BE2C (cell line): ENCODE measurements at places on chromosomes 3 and 15.

DNA sequence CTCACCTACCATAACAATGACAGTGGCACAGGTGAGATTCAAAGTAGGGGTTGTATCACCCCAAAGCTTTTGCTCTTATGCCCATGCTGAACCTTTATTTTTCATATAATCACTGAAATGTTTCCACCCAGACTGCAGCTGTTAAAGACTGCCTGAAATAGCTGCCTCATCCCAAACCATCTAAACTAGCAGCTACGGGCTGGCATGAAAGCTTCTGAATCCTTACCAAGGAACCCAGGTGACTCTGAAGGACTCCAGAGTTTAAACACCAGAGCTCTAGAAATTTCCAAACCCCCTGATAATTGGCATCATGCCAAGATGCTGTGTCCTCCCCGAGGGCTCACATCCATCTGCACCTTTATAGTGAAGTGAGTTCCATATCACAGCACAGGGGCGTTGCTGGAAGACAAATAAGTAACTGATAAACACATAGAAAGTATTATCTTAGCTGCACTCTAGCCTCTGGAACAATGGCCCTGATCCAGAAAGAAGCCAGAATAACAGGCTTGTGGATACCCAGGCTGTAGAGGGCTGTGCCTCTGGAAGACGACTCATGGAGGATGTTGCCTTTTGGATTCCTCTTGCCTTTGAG is 238.9 kb downstream of the CADPS start:
- no peak for DNase-seq

GRCh38 chr3:25527801-25528200 is 99.7 kb downstream of the RARB start:
- no peak for DNase-seq

- no peak for DNase-seq
Observed at GRCh38 chr3:121852256-121852655, 17.2 kb downstream of the EAF2 start.

GRCh38 chr3:127208483-127209100 is 15.7 kb downstream of the PRR23E start:
- no peak for DNase-seq

- DNase-seq: no peak
Observed at GRCh38 chr3:140467104-140467577, 210.7 kb upstream of the TRIM42 start.

- peak; percentile 43 for DNase-seq
Observed at GRCh38 chr3:77256584-77257503, 216.9 kb downstream of the ROBO2 start.

DNA sequence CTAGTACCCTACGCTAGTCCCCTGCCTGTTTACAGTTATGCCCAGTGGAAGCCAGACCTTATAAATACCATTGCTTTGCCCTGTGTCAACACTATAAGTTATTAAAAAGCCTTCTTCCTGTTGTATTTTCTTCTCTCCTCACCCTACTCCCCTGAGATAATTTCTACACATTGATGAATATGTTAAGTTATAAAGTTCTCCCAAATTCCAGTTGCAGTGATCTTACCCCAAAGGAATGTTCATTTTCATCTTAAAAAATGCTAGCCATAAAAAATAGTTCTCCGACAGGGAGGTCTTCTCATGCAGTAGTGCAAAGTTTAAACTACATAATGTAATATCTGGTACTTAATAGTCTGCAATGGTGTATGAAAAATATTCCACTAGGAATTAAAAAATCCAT is 58.6 kb downstream of the MAP2K5 start:
- no peak for DNase-seq

DNA sequence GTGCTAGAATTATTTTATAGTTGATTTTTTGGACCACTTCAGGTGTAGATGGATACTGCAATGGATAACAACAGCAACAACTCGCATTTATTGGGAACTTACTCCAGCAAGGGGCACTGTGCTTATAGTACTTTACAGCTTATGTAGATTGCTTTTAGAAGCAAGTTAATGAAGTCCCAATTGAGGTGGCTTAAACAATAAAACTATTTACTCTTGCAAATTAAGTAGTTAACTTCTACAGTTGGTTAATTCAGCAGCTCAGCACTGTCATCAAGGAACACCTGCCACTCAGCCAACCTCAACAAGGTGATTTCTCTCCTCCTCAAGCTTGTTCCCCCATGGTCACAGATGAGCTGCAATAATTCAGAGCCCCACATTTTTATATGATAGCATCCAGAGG is 124.1 kb downstream of the RASA2 start:
- no peak for DNase-seq

GRCh38 chr15:73004462-73004861 is 47.8 kb upstream of the NEO1 start:
- DNase-seq: no peak

DNA sequence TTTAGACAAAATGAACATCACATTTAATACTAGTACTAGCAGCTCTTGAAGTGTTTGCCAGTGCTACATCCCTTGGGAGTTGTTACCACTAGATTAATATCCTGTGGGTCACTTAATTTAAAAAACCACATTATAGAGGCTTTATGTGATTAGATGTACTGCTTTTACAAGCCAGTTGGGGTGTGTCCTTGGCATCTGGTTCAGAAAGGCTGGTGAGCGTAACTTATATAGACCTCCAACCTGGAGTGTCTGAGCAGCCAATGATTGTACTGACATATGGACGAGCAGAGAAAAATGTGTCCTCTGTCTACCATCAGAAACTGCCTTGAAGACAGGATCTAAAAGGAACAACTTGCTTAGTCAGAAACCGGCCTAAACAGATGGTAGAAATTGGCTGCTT is 306.2 kb upstream of the ATP11B start:
- peak; percentile 31 for DNase-seq

DNA sequence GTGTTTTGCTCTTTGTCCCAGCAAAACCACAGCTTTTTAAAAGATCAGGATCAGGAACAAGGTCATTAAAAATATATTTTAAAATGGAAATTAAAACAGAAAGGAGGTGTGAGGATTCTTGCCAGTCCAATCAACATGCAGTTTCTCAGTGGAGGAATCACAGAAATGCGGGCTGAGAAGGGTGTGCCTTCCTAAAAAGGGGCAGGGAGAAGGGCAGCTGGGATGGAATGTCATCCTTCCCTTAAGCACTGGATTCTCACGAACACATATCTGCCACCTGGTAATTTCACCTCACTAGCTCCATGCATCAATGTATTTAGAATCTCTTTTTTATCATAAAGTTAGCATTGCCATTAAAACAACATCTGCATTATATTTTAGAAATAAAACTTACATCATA is 21.4 kb downstream of the ABI3BP start:
- no peak for DNase-seq

DNA sequence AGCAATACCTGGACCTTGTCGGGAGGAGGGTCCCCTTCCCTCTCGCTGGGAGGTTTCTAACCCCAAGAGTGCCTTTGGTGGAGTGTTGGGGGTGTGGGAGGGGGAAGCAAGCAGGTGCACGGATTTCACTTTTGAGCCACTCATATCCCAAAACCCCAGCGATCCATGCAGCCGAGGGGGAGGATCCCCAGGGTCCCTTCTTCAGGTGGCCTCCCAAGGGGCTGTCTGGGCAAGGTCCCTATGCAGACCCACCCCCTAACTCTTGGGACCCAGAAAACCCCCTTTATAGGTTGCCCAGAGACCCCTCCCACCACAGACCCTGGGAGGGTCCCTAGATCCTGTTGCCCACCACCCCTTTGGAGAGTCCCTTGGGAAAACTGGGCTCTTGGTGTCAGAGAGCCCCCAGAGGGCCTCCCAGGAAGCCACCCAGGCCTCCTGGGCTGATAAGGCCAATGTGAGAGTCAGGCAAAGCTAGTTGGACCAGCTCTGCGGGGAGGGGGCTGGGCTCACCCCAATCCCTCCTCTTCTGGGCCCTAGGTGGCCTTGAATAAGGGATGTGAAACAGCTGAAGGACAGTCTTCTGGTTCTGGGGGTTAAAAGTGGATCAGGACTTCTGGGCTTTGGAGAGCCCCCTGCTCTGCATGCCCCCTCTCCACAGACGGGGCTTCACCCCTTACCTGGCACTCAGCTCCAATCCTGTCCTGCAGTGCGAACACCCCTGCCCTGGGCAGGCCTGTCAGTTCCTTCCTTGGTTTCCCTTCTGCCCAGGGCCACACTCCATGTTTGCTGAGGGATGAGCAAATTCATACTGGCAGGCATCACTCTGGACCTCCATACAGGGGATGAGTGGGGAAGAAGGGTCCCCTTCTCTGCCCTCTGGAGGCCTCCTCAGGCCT is 932 bp upstream of the PLCD1 start:
- no peak for DNase-seq

- DNase-seq: no peak
Observed at GRCh38 chr3:128709038-128709437, 16.9 kb upstream of the RAB7A start.

GRCh38 chr3:152283492-152284381 is 15.0 kb downstream of the MBNL1 start:
- DNase-seq: no peak

- DNase-seq: no peak
Observed at GRCh38 chr15:43529587-43530345, 12.4 kb downstream of the MAP1A start.

GRCh38 chr3:182357928-182358327 is 435.4 kb upstream of the ATP11B start:
- DNase-seq: no peak

- DNase-seq: no peak
Observed at GRCh38 chr15:83970295-83970890, 265.2 kb upstream of the GOLGA6L4 start.
